ENCODE measurements at places on chromosomes 16 and 17.

DNA sequence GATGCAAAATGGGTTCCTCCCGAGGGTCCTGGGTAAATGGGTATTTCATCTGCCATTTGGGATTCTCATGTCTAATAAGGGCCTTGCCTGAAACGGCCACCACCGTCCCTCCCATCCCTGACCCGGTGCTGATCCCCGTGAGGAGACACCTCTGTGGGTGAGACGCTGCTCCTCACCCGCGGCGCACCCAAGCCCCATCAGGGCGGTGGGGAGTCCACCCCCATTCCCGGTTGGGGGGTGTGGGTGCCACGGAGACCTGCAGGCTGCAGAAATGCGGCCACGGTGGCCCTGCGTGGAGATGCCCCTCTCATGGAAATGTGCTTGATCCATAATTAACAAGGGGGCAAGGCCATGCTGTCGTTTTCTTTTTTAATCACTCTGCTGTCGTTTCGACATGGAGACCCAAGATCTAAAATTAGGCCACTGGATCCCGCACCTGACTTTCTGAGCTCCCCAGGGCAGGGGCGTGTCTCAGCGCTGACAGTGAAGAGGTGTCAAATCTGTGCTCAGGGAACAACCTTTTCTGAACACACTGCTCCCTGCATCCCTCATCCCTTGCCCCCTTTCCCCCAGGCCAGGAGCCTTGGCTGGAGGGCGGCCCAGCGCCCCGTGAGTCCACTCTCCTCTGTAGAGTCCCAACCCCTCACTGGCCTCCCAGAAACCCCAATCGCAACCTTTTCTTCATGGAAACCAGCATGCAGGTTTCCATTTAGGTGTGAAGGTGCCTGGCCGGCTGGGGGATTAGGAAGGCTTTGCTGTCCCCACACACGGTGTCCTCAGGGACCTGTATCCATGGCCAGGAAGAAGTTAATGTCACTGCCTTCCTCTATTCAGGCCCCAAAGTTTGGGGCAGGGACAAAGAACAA lies 38.9 kb downstream of the PEMT start:
- no peak for DNase-seq

GRCh38 chr17:53313746-53314145 lies 509.0 kb upstream of the KIF2B start:
- DNase-seq, result no peak

GRCh38 chr17:75263055-75263454 lies 1.4 kb downstream of the MRPS7 start:
- DNase-seq, result no peak

DNA sequence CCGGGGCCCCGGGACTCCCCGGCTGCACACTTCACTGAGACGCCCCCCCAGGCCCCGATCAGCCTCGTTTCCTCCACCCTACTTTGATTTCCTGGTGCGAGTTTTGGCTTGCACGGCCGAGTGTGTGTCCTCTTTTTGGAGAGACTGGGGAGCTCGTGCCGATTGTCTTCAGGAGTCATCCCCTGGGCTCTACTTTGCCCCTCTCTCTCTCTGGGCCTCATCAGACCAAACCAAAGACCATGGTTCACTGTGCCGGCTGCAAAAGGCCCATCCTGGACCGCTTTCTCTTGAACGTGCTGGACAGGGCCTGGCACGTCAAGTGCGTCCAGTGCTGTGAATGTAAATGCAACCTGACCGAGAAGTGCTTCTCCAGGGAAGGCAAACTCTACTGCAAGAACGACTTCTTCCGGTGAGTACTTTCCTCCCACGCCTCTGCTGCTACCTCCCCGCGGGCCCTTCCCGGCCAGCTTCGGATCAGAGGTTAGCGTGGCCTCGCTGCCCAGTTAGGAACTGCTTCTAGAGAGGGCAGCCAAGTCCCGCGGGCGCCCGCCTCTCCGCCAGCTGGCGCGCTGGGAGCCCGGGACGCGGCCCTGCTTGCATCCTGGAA lies 787 bp downstream of the LHX1 start:
- DNase-seq, result no peak

GRCh38 chr17:7922269-7922844 lies 6.3 kb upstream of the RNF227 start:
- DNase-seq, result no peak

DNA sequence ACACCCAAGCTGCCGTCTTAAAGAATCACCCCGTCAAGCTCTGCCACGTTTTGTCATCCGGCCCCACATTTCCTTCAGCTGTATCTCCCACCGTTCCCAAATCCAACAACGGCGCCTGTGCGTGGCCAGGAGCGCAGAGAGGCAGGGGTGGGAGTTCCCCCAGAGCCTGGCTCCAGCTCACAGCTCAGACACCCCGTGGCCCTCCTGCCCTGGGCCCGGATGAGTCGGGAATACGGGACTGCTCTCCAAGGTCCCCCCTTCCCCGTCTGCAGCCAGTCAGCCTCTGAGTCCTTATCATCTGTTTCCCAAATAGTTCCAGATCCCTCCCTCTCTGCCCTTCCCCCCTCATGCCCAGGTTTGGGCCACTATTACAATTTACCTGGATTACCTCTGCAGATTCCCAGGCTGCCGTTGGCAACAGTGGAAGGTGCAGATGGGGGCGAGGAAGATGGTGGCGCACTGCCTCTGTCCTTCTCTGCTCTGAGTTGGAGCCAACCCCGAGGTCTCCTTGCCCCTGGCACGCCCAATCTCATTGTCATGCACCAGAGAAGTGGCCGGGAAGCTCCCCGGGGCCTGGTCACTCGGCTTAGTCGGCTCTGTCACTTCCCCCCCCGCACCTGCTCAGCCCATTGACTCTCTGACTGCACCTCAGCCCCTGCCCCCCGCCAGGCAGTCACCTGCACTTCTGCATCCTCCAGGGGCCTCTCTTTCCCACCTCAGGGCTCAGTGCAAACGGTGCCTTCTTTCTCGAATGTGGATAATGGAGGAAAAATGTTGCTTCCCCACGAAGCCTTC lies 18.3 kb upstream of the RPTOR start:
- no peak for DNase-seq

DNA sequence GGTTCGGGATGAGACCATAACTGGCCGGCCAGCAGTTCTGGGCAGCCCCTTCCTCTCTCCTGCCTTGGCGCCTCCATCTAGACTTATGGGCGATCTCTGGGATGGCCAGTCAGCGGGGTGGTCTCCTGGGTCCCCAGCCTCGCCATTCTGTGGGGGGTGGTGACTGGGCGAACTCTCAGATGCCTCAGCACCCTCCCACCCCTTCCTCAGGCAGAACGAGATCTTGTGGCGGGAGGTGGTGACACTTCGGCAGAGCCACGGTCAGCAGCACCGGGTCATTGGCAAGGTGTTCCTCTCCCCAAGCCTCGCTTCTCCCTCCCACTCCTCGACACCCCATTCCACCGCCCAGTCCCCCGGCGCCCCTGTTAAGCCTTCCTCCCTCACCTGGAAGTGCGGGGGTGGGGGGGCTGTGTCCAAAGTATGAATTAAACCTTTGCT lies 1.6 kb downstream of the HSF4 start:
- no peak for DNase-seq

GRCh38 chr17:59332749-59333377 lies 1.4 kb downstream of the YPEL2 start:
- DNase-seq, result no peak

All from KG1 (cell line).